Activated CD8-positive, alpha-beta memory T cell treated with anti-CD3 and anti-CD28 coated beads, Interleukin-2, amount 50 U/mL, for 4 hours (primary cell): ENCODE measurements at places on chromosomes 12 and 14.

DNA sequence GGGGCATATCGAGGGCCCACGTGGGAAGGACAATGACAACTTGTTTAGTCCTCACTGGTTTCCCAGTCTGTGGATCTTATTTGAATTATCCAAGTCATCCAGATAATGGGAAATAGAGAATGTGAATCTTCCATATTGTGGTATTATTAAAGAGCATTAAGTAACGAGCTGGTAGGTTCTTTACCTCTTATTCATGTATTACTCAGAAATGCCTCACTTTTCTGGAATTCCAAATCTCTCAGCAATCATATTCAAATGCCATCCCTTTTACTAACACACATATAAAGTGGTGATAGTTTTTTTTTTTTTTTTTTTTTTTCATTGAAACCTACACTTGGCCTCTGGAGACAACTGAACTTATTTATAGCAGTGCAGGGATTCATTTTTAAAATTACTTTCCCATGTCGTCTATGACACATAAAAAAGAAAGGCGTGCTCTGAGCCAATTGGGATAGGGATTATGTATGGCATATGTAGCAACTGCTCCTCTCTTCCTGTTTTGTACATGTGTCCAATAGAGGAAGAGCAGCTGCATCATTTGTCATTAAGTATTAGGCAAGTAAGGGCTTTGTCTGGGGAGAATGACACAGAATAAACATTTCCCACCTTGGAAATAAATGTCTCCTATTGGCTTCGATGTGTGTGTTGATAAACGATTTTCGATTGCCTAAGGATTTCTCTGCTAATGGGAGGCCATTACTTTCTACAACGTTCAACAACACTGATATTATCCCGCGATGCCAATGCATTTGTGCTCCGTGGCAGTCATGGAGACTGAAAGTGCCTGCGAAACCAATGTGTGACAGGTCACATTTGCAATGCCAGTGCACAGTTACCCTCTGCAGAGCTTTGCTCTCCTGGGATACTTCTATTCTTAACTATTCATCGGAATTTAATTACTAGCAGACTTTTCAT lies 78.6 kb upstream of the IFNG-AS1 start:
- DNase-seq, result no peak

- DNase-seq, result no peak
These were observed 1.4 kb downstream of the RIMBP2 start for GRCh38 chr12:130714591-130715149.

GRCh38 chr12:85310456-85311076 lies 30.5 kb downstream of the ALX1 start:
- no peak for DNase-seq

- no peak for DNase-seq
These were observed 25.4 kb upstream of the TCL1A start for GRCh38 chr14:95739356-95739755.

DNA sequence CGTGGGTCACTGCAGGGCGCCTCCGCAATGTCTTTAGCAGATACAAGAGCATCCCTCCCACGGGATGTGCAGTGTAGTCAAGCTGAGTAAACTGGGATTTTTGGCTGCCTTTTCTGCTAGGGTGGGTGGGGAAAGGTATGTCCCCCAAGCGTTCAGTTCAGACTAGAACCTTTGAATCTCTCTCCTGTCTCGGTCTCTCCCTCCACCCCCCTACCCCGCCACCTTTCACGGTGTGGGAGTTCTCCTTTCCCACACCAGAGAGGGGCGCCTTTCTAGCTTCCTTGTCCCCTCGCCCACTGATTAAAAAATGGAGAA lies 525 bp upstream of the FAR2 start:
- no peak for DNase-seq
